Heart left ventricle (tissue), 16 donors: ENCODE measurements at places on chromosomes 16 and 17. TPM values are rescaled to one million over a fixed set of nuclear protein-coding genes. Genes with fewer than 3 reads are reported as not detected.

DNA sequence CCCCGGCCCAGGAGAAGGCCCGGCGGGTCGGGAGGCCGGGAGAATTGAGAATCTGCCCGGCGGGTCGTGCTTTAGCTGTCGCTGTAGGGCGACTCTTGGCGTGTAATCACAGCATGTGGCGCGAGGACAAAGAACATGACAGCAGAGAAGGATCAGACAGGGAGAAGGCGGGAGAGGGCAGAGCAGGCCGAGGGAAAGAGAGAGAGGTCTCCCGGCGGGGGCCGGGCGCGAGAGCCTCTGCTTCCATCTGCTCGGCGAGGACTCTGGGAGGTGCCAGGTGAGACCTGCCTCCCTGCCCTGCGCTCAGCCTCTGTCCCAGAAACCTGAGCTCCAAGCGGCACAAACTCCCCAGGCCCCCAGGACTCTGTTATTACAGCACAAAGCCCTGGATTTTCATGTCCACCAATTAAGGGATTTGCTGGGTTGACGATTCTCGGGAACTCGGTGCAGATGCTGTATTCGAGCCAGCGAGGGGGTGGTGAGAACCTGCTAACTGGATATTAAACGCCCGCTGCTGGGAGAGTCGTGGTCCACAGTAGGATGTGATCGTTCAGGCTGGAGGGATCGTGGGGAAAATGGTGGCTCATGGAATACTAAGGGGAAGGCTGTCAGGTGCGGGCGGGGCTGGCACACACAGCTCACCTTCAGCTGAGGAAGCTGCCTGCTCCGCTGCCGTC is 172.0 kb upstream of the CIBAR2 start:
- DNase-seq = no peak

DNA sequence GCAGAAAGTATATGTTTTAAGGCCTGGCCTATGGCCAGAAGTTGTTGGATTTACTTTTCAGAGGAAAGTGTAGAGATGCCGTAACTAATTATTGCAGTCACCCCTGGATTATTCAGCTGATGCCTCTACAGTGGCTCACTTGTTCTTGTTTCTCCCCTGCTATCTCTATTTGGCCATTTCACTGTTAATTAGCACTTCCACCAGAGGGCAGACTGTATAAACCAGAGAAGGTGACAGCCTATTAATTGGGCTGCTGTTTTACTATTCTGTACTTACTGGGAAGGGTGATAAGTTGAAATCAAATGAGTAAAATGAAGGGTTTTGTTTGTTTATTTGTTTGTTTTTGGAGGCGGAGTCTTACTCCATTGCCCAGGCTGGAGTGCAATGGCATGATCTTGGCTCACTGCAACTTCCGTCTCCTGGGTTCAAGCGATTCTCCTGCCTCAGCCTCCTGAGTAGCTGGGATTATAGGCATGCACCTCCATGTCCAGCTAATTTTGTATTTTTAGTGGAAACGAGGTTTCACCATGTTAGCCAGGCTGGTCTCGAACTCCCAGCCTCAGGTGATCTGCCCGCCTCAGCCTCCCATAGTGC is 66.0 kb downstream of the CDK12 start:
- DNase-seq = no peak

DNA sequence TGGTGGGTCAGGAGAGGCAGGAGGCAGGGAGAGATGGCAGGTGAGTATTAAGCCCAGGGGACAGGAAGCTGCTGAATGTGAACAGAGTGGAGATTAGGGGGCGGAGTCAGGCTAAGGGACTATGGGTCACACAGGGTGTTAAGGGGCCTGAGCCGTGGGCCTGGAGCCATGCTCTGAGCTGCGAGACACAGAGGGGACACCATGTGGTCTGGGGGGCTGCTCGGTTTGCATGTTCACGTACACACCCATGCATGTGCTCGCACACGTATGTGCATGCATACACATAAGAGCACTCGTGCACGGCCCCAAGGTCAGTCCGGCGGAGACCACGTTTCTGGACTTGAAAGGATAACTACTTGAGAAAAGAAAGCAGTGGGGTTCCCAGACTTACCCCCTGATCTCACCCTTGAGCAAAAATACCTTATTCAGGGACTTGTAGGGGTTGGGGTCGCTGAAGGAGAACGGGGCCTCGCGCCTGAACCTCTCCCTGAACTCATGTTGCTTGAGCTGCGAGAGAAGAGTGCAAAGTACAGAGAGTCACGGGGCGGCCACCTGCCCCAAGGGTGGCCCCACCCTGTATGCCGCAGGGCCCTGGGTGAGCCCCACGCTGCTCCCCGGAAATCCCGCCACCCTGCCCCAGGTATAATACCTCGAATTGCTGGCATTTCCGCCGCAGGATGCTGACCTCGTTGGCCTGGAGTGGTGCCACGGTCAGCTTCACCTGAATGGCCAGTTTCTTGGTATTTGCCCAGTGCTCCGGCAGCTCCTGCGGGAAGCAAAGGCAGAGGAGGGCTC is 50.8 kb downstream of the DNAH17 start:
- DNase-seq = no peak

GRCh38 chr17:48375356-48375755 is 54.7 kb downstream of the SKAP1 start:
- no peak for DNase-seq

- DNase-seq = peak; percentile 81
Measured at GRCh38 chr17:41773190-41773588, 13.3 kb downstream of the JUP start.

DNA sequence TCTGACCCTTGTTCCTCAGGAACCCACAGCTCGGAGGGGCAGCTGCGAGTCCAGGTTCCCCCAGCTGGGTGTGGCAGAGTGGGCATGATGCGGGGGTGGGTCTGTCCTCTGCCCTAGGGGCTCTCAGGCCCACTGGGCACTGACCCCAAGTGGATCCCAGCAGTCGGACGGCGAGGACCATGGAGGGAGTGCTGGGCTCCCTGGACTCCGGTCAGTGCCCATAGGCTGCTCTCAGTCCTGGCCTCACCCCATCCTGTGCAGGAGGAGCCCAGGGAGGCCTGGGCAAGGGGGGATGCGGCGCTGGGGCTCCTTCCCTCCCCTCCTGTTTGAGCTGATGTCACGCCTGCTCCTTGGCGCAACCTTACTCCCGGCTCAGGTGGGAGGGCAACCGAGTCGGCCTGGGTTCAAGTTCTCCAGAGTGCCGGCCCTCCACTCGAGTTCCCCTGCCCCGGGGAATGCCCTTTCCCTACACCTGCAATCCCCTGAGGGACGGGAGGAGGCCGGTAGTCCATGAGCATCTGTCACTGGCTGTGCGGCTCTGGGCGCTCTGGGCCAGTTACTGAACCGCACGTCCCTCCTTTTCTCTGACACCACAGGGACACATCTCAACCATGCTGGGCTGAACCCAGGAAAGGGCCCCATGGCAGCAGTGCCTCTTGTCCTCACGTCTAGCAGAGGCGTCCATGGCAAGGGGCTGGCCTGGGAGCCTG is 52.6 kb upstream of the ACSF3 start:
- peak; percentile 10 for DNase-seq

DNA sequence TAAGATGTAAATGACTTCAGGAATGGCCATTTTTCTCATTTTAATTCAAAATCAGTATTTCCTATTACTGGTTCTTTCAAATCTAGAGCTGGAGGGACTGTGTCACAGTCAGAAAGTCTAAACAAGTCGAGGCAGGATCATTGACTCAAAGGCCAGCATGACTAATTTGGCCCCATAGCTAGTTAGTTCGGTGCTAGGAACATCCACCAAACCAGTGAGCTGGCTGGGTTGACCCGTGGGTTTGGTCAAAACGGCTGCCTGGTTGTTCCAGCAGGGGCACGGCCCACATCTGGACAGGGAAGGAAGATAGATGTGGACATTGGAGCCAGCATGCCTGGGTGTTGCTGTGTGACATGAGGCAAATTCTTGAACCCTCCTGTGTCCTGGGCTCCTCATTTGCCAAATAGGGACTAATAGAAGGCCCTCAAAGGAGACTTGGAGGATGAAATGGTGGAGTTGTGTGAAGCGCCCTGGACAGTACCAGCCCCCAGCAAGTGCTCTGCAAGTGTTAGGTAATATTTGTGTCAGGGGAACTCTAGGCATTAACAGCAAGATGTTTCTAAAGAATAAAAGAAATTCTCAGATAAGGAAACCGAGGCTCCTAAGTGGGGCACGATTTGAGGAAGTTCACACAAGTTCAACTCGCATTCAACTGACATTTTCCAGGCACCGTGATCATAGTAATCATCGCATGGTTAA is 46.2 kb downstream of the MEOX1 start:
- no peak for DNase-seq

DNA sequence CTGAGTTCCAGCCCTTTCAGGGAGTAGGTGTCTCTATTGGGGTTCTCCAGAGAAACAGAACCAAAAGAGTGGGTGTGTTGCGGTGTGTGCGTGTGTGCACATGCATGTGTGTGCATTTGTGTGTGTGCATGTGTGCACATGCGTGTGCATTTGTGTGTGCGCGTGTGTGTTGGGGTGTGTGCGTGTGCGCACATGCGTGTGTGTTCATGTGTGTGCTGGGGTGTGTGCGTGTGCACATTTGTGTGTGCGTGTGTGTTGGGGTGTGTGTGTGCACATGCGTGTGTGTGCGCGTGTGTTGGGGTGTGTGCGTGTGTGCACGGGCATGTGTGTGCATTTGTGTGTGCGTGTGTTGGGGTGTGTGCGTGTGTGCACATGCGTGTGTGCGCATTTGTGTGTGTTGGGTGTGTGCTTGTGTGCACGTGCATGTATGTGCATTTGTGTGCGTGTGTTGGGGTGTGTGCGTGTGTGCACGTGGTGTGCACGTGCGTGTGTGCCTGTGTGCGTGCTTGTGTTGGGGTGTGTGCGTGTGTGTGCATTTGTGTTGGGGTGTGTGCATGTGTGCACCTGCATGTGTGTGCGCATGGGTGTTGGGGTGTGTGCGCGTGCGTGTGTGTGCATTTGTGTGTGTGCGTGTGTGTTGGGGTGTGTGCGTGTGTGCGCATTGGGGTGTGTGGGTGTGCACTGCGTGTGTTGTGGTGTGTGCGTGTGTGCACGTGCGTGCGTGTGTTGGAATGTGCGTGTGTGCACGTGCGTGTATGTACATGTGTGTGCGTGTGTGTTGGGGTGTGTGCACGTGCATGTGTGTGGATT is 38.4 kb upstream of the JPH3 start:
- no peak for DNase-seq

DNA sequence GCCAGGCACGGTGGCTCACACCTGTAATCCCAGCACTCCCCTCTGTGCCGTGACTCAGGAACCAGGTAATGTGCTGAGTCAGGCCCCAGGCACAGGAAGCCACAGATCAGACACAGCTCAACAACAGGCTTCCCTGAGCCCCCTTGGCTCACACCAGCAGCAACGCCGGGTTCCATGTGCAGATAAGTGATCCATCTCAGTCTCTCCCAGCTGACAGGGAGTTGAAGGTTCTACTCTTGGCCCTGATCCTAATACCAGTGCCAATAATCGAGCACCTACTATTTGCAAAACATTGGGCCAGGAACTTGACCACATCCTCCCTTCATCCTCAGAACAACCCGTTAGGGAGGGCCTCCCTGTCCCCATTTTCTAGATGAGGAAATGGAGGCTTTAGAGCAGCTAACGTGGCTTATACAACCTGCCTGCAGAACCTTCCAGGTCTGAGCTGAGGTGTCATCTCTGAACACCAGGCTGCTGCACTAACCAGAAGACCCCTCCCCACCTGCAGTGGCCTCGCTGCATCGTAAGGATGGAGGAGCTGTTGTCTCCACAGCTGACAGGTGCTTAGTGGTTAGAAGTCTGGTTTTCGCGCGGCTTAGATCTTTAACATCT is 64.8 kb upstream of the AMZ2 start:
- no peak for DNase-seq

- no peak for DNase-seq
Measured at GRCh38 chr17:62592341-62593099, 35.0 kb upstream of the MRC2 start.

- no peak for DNase-seq
Measured at GRCh38 chr16:17162560-17162959, 308.2 kb downstream of the XYLT1 start.

DNA sequence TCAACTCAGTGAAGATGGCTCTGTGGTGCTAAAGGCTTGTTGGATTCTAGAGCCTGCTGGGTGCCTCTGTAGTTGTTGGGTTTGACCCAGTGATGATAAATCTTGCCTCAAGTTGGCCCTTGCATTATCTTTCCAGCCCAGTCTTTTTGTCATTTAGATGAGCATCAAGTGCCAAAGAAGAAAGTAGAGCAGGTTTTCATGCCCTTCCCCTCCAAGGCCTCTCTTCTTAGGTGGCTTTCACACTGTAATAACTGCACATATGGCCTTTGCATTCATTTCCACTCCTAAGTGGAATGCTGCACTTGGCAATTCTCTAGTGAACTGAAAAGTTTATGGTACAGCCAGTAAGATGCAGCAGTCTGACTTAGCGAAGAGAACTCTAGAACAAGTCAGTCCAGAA is 165.1 kb downstream of the PHKB start:
- DNase-seq = no peak

DNA sequence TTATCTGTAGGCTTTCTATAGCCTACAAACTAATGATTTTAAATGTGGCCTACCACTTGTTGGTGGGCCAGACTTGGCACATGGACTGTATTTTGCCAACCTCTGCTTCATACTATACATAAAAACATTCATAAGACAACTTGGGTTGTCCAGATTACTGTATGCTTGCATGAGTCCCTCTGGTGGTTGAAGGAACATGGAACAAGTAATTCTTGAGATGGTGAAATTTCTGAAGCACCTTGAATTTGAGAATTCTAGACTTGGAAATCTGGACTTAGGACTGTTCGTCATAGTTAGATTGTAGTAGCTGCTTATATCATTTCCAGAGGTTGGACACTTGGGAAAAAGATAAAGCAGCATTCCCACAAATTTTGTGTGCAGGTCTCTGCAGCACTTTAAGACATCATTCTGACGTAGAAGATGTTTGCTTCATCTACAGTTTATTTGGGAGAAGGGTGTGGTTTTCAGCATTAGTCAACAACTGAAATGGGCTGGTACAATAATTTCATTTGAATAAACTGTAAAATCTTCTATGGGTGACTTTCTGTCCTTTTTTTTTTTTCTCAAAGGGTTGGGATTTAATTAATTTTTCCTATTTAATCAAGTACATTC is 31.2 kb downstream of the NFATC3 start:
- no peak for DNase-seq

DNA sequence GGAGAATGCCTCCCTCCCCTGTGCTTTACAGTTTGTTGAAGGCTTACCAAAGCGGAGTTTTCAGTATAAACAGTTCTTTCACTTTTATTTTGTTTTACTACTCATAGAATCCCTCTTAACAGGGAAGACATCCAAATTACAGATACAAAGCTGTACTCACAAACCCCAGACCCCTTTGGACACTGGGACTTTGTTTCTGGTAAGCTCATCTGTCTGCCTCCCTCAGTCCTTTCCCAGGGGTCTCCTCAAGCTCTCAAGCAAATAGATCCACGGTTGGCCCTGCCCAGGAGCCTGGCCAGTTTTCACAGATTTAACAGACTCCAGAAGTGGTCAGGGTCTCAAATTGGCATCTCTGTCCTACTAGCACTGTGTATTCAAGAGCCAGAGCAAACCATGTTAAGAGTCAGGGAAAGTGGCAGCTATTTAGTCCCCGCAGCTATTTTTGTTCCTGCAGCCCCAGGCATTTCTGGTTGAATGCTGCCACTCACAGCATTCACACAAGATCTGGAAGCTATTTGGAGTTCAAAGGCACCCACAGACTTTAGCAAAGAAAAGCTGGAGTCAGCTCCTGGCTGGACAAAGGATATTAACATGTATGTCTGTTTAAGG is 54.2 kb downstream of the TMEM100 start:
- no peak for DNase-seq

The TAT gene
- 0.05 TPM for total RNA-seq

The NTN1 gene
- total RNA-seq = 10.9 TPM

The TRPV3 gene
- total RNA-seq = 0.79 TPM

The ABCC6 gene
- not detected for total RNA-seq

The PRSS53 gene
- 0.28 TPM for total RNA-seq

The CD79B gene
- 3.4 TPM for total RNA-seq

The PRCD gene
- total RNA-seq = 3.0 TPM

The TELO2 gene
- 14.3 TPM for total RNA-seq

The GP2 gene
- 2.3 TPM for total RNA-seq

The KRT31 gene
- not detected for total RNA-seq

The PERCC1 gene
- total RNA-seq = 0.49 TPM

The DNAAF1 gene
- not detected for total RNA-seq
